ENCODE measurements at places on chromosomes 6 and 20.

DNA sequence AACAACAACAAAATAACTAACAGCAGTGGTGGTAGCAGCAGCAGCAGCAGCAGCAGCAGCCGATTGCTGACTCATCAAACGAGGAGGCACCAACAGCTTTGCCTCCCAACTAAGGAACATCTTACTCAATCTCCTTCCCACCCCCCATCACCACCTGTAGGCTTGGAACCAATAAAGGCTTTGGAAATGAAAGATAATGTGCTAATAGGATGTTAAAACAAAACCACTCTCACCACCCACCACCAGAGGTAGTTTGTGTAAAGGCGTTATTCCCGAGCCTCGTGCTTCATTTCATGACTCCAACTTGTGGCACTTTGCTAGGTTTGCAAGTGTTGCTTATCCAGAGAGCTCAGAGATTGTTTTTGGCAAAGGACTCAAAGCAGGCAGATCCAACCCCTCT, 346.5 kb downstream of the CD83 start:
- peak; percentile 72 for DNase-seq

- no peak for DNase-seq
Measured at GRCh38 chr20:9051508-9051907, 17.4 kb upstream of the PLCB4 start.

- no peak for DNase-seq
Measured at GRCh38 chr6:35973670-35974222, 50.7 kb downstream of the SLC26A8 start.

DNA sequence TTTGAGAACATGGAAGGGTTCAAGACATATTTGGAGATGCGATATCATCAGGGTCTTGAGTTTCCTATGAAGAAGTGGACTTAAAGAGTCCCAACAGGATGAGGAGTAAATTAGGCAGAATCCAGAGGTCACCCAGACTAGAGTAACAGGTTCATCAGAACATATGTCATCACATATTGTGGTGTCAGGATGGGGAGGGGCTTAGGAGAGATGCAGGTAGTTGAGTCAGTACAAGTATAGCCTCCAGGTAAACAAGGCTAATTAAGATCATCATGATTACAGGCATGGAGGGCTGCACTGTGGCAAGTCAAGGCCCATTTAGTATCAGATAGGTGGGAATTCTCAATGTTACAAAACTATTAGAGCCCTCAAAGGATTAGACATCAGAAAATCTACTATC, 90.1 kb upstream of the PAK5 start:
- no peak for DNase-seq

DNA sequence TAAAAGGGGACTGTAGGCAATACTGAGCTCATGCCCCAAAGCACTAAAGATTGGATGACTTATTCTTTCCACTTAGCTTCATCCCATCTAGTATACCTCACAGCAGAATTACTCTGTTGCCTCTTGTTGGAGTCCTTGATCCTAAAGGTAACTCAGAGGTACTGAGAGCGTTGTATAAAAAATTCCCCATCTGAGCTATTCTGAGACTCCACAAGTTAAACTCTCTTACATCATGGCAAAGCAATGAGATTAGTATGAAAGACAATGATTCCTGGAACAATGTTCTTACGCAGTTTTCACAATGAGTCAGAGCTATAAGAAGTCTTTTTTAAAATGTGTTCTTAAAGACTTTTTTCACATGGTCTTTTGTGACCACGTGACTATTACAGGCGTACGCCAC, 370.1 kb downstream of the ADGRB3 start:
- no peak for DNase-seq

- DNase-seq = peak; percentile 88
Measured at GRCh38 chr20:25584905-25585704, at the start of gene NINL. Gene NINL (minus strand): TSS chr20:25585531. CDS start chr20:25526587, 58,944 bp downstream.

GRCh38 chr6:6246544-6246943, 73.9 kb downstream of the F13A1 start:
- no peak for DNase-seq

GRCh38 chr20:62531046-62531838, 55.4 kb upstream of the GATA5 start:
- DNase-seq = no peak

DNA sequence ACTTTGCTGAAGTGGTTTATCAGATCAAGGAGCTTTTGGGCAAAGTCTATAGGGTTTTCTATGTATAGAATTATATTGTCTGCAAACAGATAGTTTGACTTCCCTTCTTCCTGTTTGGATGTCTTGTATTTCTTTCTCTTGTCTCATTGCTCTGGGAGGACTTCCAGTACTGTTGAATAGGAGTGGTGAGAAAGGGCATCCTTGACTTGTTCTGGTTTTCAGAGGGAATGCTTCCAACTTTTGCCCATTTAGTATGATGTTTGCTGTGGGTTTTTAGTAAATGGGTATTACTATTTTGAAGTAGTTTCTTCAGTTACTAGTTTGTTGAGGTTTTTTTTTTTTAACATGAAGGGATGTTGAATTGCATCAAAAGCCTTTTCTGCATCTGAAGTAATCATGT, 36.1 kb downstream of the KCNS1 start:
- no peak for DNase-seq

DNA sequence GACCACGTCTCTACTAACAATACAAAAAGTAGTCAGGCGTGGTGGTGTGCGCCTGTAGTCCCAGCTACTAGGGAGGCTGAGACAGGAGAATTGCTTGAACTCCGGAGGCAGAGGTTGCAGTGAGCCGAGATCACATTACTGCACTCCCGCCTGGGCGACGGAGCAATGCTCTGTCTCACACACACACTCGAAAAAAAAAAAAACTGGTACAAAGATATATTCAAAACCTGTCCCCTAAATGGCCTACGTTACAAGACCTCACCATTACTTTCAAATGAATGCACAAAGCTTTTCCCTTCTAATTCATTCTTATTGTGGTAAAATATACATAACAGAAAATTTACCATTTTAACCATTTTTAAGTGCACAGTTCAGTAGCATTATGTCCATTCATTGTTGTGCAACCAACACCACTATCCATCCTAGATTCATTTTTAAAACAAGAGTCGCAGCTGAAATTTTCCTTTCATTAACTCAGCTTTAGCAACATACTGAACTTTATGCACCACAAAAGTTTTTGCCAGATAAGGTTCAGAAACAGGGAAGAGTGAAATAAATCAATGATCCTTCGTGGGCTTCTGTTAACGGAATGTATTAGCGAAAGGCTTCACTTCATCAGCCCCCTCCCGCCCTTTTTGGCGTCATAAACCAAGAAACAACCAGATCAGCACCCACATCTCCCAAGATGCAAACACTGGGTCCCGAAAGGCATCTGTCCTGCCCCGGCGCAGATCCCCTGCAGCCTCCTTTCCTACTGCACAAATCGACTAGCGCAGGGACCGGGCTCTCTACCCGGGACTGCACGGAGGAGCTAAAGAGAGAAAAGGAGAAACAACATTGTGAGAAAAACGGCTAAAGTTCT, 825 bp upstream of the FAM135A start:
- no peak for DNase-seq

DNA sequence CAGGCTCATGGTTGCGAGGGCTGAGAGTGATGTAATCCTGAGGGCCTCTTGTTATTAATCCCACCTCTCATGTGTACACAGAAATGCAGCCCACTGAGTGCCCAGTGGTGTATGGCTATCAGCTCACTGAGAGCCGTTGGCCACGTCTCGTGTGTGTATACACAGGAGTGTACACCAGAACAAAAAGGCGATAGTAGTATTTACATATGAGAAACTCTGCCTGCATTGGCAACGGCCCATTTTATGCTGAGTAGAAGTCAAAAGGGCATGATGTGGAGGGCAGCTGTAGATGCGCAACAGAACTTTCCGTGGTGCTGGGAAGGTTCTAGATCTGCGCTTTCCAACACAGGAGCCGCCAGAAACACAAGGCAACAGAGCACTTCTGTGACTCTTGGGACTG, 28.9 kb upstream of the CDH4 start:
- no peak for DNase-seq

GRCh38 chr6:2990932-2991506, 8.7 kb upstream of the NQO2 start:
- DNase-seq = no peak

DNA sequence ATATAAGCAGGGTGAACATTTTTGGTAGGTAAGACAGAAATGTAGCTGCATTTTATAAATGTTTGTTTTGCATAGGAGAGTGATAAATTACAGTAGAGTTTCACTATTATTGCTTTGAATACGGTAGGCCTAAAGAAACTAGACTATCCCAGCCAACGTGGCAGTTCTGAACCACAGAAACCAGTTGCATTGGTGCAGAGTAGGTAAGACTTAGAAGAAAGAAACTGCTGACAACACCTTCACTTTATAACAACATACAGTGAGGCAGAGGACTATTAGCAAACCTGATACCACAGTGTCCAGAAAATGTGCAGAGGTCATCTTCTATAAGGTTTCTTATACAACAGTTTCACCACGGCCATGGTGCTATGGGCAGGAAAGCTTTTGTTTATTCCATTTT, 566.1 kb downstream of the KIF16B start:
- DNase-seq = no peak

DNA sequence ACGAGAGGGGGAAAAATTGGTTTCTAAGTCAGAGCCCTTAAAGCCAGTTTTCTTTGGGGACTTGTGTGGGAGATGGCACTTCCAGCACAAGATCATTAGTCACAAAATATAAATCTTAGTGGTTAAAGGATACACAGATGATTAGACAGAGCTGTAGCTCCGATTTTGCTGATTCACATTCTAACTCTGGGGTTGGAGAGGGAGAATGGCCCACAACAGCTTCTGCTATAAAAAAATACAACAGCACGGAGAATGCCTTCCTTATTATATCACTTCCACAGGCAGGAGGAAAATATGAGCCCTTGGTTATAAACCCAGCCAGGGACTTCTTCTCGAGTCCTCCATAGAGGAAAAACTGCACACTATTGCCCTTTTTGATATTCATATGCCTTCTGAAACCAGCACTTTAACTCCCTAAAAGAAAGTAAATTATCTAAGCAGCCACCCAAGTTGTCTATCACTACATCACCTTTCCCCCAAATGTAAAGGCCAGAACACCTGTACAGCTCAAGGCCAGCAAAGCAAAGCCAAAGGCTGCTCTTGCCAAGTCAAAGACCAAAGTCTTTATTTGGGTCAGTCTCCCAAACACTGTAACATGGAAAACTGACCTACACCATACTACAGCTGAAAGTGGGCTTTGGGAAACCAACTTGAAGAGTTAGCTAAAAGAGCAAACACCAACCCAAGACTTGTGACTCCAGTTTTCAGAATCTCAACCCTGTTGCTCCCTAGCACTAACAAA, 10.4 kb downstream of the MRPL14 start:
- no peak for DNase-seq

GRCh38 chr6:165090242-165090641, 219.2 kb downstream of the C6orf118 start:
- DNase-seq = peak; percentile 0

- no peak for DNase-seq
Measured at GRCh38 chr6:55969526-55969925, 94.1 kb upstream of the BMP5 start.

- peak; percentile 75 for DNase-seq
Measured at GRCh38 chr6:22917344-22917743, 348.0 kb downstream of the HDGFL1 start.

GRCh38 chr6:14012313-14013030, 87.7 kb downstream of the RNF182 start:
- no peak for DNase-seq

- DNase-seq = peak; percentile 23
Measured at GRCh38 chr6:79467716-79468115, 69.5 kb downstream of the LCA5 start.

DNA sequence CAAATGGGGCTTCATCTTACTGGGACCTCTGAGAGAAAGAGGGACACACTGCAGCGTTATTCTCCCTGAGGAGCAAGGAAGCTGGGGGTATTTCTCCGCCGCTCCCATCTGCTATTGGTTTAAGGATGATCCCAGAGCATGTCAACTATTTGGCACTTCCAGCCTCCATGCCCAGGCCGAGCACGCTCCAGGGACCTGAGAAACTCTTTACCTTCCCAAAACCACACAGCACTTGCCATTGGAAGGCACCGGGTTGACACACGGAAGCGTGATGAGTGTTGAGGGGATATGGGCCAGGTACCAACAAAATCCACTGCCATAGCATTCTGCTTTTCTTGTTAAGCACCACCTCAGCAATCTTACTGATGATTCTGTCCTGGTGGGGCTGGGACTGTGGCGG, 92.4 kb upstream of the SLC24A3 start:
- DNase-seq = no peak

GRCh38 chr6:83978324-83978734, 55.2 kb upstream of the MRAP2 start:
- no peak for DNase-seq

DNA sequence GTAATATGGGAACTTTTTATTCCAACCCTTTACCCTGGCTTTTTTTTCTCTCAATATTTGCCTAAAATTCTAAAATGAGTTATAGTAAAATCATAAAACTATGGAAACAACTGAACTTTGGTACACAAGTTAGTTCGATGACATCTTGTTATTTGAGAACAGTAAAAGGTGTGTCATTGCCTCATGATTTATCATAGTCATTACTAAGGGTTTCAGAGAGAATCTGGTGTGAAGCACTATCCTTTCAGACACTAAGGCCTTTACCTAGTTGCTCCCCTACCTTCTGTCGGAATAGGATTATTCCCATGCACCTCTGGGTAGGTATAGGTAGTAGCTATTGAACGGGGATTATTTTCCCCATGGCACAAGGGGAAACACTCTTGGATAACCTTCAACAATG, 11.4 kb downstream of the TAF11 start:
- DNase-seq = no peak

DNA sequence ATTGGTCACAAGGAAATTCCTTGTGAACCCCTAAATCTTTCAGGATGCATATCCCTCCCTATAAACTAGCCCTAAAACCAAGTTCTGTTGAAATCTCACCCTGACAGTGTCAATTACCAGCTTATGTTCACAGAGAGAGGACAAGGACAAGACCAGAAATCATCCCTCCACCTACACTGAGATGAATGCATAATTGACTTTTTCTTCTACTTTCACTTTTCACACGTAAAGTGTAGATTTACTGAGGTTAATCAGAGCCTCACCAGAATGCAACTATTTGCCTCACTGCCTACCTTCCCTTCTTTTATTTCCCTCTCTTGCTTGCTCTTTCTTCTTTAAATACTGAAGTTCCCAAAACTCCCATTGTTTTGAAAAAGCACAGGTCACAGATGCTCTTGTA, 15.3 kb upstream of the NKAIN2 start:
- DNase-seq = no peak

DNA sequence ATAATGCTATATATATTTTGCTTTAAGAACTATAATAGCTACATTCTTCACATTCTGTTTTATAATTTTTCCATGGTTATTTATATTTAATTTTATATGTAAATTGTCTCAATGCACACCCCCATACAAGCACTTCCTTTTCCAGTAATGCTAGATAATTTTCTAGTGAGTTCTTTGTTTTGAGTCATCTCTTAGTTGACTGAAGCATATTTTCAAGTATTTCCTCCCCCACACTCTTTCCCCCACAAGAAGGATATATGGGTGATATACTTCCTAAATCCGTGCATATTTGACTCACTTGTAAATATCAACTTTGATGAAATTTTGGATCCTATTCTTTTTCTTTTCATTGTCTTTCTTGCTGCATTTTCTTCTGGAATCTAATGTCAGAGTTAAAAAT, 82.1 kb upstream of the SRSF6 start:
- DNase-seq = no peak

- DNase-seq = no peak
Measured at GRCh38 chr20:19874040-19874727, 116.1 kb downstream of the RIN2 start.

Data from lung (tissue), 17 donors.